ENCODE measurements at places on chromosomes 7 and 10. TPM values are rescaled to one million over a fixed set of nuclear protein-coding genes. Genes with fewer than 3 reads are reported as not detected.
A peak's percentile ranks its signal among the peaks of the same experiment; 100 is the strongest.

- H3K4me3 ChIP-seq: no peak overlapping the region
- H3K27ac ChIP-seq: no peak overlapping the region
- no peaks in the 10 kb centered on the region for H3K36me3 ChIP-seq
- H3K27me3 ChIP-seq: no peaks in the 10 kb centered on the region
- peaks cover 4% of the 10 kb centered on the region for H3K4me1 ChIP-seq
Observed at GRCh38 chr10:329361-330099, 194.3 kb downstream of the ZMYND11 start.

DNA sequence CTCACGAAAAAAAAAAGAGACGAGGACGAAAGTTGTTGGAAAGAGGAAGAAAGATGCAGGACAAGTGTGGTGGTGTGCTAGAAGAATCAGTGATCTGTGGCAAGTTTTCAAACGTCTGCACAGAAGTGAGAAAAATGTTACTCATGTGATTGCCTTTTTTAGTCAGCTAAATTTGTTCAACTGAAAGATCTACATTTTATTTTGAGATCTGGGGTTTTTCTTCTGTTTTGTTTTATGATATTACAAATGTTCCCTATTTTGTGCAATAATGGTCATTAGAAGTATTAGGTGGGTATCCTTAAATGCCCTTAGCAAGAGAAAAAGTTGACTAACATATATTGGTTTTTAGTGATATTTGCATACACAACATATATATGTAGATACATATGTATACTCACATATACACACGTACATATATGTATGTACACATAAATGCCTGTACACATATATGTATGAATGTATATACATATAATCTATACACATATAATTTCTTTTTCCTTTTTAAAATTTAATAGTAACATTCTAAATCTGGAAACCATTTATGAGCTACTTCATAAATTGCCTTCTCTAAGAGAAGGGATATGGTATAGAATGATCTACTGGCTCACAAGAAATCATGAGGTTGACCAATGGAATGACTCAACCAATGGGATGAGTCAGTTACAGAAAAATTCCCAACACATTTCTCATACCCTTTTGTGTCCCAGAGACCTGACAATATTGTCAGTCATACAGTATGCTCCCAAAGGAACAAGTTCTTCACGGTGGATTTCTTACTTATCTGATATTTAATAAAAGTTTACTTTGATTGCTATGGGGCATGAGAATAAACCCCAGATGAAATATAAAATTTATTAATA is 38.4 kb downstream of the SLC39A12 start:
- H3K27me3 ChIP-seq: no peaks in the 10 kb centered on the region
- DNase-seq: no peak
- no peaks in the 10 kb centered on the region for H3K36me3 ChIP-seq
- H3K4me1 ChIP-seq: no peaks in the 10 kb centered on the region
- H3K4me3 ChIP-seq: no peak overlapping the region

DNA sequence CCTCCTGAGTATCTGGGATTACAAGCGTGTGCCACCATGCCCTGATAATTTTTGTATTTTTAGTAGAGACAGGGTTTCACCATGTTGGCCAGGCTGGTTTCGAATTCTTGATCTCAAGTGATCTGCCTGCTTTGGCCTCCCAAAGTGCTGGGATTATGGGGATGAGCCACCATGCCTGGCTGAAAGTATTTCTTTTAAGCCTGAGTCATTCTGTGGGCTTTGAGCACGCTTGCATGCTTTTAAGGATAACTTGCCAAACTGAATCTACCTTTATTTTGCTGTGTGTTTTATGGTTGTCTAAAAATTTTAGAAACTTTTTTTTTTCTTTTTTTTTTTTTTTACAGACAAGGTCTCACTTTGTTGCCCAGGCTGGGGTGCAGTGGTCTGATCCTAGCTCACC is 33.2 kb downstream of the CNNM2 start:
- H3K36me3 ChIP-seq: no peaks in the 10 kb centered on the region
- H3K4me3 ChIP-seq: no peak overlapping the region
- peaks cover 2% of the 10 kb centered on the region for H3K4me1 ChIP-seq
- H3K27ac ChIP-seq: no peak overlapping the region
- no peaks in the 10 kb centered on the region for H3K27me3 ChIP-seq

- no peak for DNase-seq
- no peak overlapping the region for H3K27ac ChIP-seq
- no peak overlapping the region for H3K4me3 ChIP-seq
- H3K36me3 ChIP-seq: no peaks in the 10 kb centered on the region
- no peaks in the 10 kb centered on the region for H3K4me1 ChIP-seq
Observed at GRCh38 chr10:47308775-47309174, 8.8 kb downstream of the GDF10 start.

- peaks cover 33% of the 10 kb centered on the region for H3K27me3 ChIP-seq
- H3K36me3 ChIP-seq: no peaks in the 10 kb centered on the region
- H3K27ac ChIP-seq: no peak overlapping the region
- peaks cover 12% of the 10 kb centered on the region for H3K4me1 ChIP-seq
- H3K4me3 ChIP-seq: peak overlapping the region; percentile 70
Observed at GRCh38 chr10:89414879-89415821, 782 bp downstream of the IFIT5 start.

The DDC gene
- not detected for total RNA-seq

The OPN1SW gene
- not detected for total RNA-seq

- H3K36me3 ChIP-seq: no peaks in the 10 kb centered on the region
- H3K27me3 ChIP-seq: no peaks in the 10 kb centered on the region
- H3K4me1 ChIP-seq: no peaks in the 10 kb centered on the region
Observed at GRCh38 chr10:78450807-78451485, 417.3 kb downstream of the RPS24 start.

DNA sequence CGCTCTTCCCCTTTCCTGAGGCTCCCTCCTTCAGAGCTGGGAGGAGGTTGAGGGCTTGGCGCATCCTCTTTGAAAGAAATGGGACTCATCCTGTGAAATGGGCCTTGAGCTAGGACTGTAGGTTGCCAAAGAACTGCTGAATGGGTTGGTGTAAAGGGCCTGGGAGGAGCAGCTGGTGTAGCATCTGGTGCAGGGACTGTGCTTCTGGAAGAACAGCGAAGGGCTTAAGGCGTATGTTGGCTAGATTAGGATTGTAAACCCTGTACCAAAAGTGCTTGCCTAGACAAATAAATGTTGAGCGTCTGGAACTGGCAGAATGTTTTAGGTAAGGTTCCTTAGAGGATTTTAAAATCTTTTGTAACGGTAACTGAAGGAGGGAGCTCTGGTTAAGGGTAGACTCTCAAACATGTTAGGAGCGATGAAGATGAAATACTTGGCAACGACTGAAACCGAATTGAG is 563 bp downstream of the STAM start:
- H3K4me3 ChIP-seq: peak overlapping the region; percentile 90
- peaks cover 9% of the 10 kb centered on the region for H3K4me1 ChIP-seq
- no peaks in the 10 kb centered on the region for H3K27me3 ChIP-seq
- peak overlapping the region; percentile 75 for H3K27ac ChIP-seq

The CYP3A7 gene
- not detected for total RNA-seq

DNA sequence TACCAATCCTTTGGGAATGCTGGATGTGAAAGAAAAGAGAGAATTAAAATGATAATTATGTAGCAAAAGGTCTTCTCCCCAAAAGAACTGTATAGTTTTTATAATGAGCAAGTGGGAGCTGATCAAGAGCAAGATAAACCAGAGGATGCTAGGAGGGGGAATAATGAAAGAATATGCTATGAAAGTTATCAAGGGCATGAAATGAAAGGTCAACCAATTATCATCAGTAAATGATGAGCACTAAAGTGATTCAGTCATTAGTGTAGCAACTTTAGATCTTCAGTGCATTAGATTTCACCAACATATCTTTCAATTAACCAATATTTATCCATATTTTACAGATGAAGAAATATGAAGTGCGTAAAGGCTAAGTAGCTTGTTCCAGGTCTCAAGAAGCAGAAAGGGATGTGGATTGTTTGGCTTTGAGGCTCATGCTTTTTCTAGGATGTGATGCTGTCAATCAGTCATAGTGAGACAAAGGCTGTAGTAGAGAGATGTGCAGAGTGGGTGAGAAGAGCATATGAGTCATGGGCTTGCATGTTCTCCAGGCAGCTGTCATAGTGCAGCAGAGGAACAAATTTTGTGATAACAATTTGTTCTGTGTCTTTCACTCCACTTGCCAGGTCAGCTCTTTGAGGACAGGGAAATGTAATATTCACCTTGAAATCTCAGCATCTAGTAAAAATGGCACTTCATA is 5.7 kb upstream of the OR2F2 start:
- H3K4me1 ChIP-seq: no peaks in the 10 kb centered on the region
- H3K4me3 ChIP-seq: no peak overlapping the region
- H3K27ac ChIP-seq: no peak overlapping the region

GRCh38 chr10:110181451-110181850 is 26.0 kb upstream of the MXI1 start:
- no peak for DNase-seq
- H3K4me3 ChIP-seq: no peak overlapping the region
- H3K36me3 ChIP-seq: no peaks in the 10 kb centered on the region
- H3K27ac ChIP-seq: no peak overlapping the region
- H3K27me3 ChIP-seq: peaks cover 29% of the 10 kb centered on the region

The RADIL gene
- total RNA-seq: 9.8 TPM

The ZNF503 gene
- not detected for total RNA-seq

- no peak overlapping the region for H3K4me3 ChIP-seq
- no peaks in the 10 kb centered on the region for H3K4me1 ChIP-seq
- no peak overlapping the region for H3K27ac ChIP-seq
Observed at GRCh38 chr10:74548676-74549075, 277.7 kb upstream of the KAT6B start.

DNA sequence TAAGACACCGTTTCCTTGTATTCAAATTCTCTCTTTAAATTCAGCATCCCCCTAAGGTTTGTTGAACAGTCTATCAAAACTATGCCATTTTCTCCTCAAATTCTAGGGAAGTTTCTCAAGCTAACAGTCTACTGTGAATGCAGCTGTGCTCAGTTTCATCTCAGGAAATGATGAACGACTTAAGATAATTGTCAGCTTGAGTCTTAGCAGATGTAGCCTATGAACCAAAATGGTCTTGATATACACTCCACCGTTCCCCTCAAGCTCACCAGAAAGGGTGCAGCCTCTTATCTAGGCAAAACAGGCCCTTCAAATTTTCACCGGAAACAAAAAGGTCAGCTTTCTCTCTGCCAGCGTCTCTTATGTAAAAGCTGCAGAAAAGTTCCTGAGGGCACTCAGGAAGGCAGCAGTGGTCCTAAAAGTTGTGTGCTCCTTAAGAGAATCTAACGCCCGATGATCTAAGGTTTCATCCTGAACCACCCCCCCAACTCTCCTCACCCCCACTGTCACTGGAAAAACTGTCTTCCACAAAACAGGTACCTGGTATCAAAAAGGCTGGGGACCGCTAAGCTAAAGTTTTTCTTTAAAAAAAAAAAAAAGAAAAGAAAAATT is 2.1 kb downstream of the DNAJC9 start:
- peaks cover 12% of the 10 kb centered on the region for H3K4me1 ChIP-seq
- H3K36me3 ChIP-seq: peaks cover 58% of the 10 kb centered on the region
- DNase-seq: no peak
- H3K27me3 ChIP-seq: no peaks in the 10 kb centered on the region
- H3K4me3 ChIP-seq: peak overlapping the region; percentile 81

DNA sequence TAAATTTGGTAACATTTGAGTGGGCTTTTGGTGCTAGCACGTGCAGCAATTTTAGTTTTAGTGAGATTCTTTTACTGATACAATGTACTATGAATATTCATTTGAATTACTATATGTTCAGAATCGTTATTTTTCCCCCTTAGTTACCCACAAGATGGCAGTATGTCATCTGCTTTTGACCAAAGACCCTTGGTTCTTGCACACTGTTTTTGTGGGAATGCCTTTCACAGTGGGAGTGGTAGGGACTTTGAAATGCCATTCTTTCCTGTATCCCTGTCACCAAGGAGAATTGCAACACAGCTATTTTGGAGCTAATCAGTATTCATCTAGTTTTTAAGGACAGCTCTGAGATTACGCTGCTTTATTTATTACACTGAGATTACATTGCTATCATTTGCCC is 40.6 kb downstream of the SEC23IP start:
- peak; percentile 47 for DNase-seq
- H3K27ac ChIP-seq: no peak overlapping the region
- H3K4me1 ChIP-seq: no peaks in the 10 kb centered on the region
- H3K27me3 ChIP-seq: no peaks in the 10 kb centered on the region
- peaks cover 57% of the 10 kb centered on the region for H3K36me3 ChIP-seq
- no peak overlapping the region for H3K4me3 ChIP-seq

DNA sequence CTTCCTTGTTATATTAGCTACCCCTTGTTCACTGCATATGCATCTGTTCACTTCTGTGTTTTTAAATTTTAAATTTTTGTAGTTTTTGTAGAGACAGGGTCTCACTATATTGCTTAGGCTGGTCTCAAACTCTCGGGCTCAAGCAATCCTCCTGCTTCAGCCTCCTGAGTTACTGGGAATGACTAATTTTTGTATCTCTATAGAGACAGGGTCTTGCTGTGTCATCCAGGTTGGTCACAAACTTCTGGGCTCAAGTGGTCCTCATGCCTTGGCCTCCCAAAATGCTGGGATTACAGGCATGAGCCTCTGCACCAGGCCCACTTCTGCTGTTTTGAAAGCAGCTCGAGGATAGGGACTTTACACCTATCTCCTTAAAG is 64.6 kb downstream of the PRTFDC1 start:
- H3K4me3 ChIP-seq: no peak overlapping the region
- H3K36me3 ChIP-seq: no peaks in the 10 kb centered on the region
- H3K27ac ChIP-seq: no peak overlapping the region

DNA sequence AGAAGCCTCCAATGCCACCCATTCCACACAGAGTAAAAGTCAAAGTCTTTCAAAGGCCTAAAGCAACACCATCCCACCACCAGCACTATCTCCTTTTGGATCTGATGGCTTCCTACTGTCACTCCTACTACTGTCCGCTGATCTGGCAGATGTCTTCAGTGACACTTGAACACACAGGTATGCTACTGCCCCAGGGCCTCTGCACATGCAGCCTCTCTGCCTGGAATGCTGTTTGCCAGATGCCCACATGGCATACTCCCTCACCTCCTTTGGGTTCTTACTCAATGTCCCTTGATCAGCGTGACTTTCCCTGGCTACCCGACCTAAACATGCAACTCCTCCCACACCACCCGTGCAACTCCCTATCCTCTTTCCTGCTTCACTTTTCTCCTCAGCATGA is 512.4 kb downstream of the KCNMA1 start:
- no peak for DNase-seq
- H3K36me3 ChIP-seq: no peaks in the 10 kb centered on the region
- no peak overlapping the region for H3K4me3 ChIP-seq
- no peak overlapping the region for H3K27ac ChIP-seq

The COL13A1 gene
- total RNA-seq: 7.1 TPM

GRCh38 chr7:135620447-135620846 is 41.9 kb upstream of the STMP1 start:
- no peaks in the 10 kb centered on the region for H3K4me1 ChIP-seq
- DNase-seq: no peak
- H3K4me3 ChIP-seq: no peak overlapping the region
- H3K36me3 ChIP-seq: peaks cover 57% of the 10 kb centered on the region

DNA sequence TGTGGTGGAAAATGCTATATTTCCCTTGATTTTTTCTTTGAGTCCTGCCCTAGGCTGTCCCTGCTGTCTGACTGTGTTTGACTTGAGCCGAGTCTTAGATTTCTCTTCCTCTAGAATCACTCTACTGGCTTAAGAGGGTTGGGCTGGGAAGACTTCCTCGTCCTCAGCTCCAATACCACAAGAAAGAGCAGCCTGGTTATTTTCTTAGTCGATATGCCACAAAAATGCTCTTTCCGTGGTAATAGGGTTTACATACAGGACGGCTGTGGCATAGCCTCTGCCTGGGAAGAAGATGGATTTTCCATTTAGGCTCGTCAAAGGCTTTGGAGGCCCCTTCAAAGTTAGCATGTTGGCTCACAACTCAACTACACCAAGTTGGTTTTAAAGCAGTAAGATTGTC is 212.0 kb upstream of the IGFBP3 start:
- H3K27me3 ChIP-seq: no peaks in the 10 kb centered on the region
- no peaks in the 10 kb centered on the region for H3K4me1 ChIP-seq

The TMEM229A gene
- 0.80 TPM for total RNA-seq

The TUBB8 gene
- total RNA-seq: 1.4 TPM

The ARMC3 gene
- total RNA-seq: 0.16 TPM
